ENCODE measurements at places on chromosomes 7 and 10. TPM values are rescaled to one million over a fixed set of nuclear protein-coding genes. Genes with fewer than 3 reads are reported as not detected.

ZNF425 gene
- 0.79 TPM for total RNA-seq

GRCh38 chr7:8063706-8064297 lies 95.2 kb downstream of the GLCCI1 start:
- DNase-seq: no peak

DNA sequence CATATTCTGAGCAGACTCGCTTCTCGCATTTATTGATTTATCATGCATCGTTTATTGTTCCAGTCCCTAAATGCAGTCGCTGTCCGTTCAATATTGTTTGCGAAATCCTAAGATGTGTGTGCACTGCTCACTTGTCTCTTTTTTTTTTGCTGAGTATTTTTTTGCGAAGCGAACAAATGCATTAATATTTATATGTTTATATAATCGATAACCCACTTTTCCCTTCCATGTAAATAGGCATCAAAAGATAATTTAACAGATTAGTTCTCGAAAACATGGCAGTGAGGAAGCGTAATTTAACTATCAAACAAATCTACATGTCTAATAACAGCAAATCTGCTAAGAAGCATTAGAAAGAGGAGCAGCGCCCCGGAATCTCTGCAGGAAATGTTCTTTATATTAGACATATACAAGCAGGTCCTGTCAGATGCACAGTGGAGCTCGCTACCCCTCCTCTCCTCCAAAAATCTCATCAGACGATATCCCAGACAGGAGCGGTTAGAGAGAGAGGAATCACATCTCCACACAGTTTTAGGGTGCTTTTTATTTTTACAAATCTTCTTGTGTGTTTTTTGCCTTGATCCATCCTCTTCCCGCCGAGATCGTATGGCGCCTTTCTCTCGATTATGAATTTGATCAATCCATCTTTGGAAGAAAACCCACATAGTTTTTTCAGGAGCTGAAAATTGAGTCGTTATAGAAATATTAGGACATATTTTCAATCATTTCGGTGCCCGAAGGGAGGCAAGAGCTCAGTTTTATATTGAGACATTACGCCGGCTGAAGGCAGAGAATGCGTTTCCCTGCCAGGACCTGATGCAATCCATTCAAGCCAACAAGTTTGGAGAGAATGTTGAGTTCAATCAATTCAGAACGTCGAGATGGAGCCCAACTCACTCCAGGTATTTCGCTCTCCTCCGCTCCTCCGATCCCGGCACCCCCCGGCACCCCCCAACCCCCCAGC lies at the start of gene ARID5B:
Gene ARID5B, plus strand, starts transcription at position 871 of the 964 bp plus-strand sequence. Its CDS starts 11 bp downstream, at position 882.
- DNase-seq: peak; percentile 45

GRCh38 chr10:131453721-131454634 lies 142.5 kb upstream of the TCERG1L start:
- peak; percentile 72 for DNase-seq

DNA sequence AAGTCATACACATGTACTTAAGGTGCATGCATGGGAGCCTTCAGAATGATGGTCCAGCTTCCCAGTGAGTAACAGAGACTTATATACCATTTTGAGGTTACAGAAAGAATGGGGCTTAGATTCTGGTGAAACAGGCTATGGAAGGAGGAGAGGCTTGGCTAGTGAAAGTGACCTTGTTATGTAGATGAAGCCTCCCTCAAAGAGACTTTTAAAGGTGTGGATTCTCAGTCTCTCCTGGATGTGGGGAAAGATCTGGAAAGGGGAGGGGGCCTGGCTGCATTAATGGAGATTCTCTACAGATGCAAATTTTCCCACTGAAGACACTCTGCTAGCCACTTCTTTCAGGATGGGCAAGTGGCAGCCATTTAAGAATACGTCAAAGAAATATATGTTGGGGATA lies 5.5 kb downstream of the RASSF4 start:
- DNase-seq: no peak

DNA sequence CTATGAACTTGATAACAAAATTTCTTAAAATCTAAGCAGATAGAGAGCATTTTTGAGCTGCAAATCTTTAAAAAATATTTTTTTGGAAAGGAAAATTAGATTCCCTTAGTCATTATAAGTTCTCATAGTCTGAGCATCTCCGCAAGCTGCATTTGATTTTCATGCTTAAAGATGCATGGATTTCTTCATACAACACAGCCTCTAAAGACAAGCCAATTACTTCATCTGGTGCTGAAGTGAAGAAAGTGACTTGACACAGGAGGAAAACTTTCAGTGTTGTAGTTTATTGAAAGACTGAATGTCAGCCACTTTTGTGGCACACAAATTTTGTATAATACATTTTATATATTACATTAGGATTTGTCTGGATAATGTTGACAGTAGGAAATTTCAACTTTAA lies 22.5 kb downstream of the SEMA3D start:
- no peak for DNase-seq

FANK1 gene
- total RNA-seq: 0.81 TPM

GRCh38 chr7:2572101-2572842 lies 13.5 kb downstream of the IQCE start:
- DNase-seq: no peak

GRCh38 chr10:70879207-70879606 lies 9.2 kb downstream of the PCBD1 start:
- DNase-seq: no peak

Measured in left cardiac atrium (tissue), 4 donors.